NCI-H1436 treated with DMSO at 0.1 percent for 48 hours (cell line): ENCODE measurements at places on chromosomes 16 and 17.

GRCh38 chr16:73131156-73131862 is 83.4 kb upstream of the ZFHX3 start:
- DNase-seq, result no peak

- no peak for DNase-seq
Measured at GRCh38 chr16:66519482-66520373, 30.2 kb downstream of the TK2 start.

DNA sequence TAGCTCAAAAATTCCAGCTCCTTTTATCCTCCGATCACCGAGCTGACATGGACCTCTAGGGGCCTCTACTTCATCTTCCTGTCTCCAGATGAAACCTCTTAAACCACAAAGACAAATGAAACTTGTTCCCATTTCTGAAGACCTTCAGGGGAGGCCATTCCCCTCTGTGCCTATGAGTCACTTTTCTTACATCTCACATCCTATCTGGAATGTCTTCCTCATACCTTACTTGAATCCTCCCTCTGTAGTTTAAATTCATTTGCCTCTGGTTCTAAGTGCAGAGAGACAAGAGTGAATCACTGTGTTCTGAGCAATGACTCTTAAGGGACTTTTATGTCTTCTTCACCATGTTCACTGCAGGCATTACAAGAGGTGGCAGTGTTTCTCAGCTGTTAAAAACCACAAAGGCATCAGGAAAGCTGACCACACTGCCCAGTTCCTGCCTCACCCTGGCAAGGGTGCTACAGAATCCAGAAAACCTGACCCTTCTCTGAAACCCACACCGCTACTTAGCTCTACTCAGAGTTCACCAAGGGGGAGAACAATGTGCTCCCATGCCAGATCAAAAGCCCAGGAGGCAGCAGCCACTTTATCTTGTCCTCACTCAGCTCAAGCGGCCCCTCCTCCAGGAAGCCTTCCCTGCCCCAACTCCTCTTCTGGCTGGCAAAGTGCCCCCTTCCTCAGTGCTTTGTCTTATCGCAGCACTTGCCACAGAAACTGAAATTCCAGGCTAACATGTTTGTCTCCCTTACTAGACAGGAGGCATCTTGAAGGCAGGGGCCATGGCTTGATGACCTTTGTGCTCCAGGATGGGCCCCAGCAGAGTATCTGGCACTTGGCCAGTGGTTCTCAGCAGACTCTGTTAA is 6.4 kb downstream of the CUEDC1 start:
- no peak for DNase-seq

- DNase-seq, result no peak
Measured at GRCh38 chr16:70570967-70571570, 47.5 kb downstream of the SF3B3 start.

- DNase-seq, result no peak
Measured at GRCh38 chr16:16147316-16147999, 75.8 kb downstream of the ABCC6 start.

- DNase-seq, result no peak
Measured at GRCh38 chr16:73210686-73211085, 162.8 kb upstream of the ZFHX3 start.

DNA sequence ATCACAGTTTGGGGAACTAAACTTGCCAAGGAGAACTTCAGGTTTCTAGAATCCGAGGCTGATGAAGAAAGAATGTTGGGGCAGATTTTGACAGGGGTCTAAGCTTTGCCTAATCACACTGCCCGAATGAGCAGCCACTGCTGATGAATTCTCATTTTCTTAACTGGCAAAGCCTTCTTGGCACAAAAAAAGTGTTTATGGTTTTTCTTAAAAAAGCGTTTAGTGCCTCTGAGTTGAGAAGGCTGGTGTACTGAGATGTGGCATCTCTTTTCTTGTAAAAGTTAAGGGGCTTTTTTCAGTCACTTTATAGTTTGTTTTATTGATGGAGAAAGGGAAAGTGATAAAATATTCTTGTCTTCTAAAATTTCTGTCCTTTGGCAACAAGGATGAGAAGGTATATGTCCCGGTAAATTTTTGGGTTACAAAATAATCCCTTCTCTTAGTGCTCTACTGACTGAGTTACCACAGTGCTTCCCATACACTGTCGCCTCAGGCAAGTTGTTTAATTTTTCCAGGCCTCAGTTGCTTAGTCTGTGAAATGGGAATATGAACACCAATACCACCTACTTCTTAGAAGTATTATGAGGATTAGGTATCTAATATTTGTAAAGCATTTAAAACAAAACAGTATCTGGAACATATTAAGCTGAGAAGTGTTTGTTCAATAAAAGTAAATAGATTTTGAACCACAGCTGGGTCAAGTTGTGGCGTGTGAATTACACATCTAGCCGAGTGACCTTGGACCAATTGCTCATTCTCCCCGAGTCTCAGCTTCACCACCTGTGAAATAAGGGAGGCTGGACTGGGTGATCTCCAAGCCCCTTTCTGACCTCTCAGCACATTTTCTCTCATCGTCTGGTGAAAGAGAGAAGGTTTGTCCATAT is 320.8 kb downstream of the HAPSTR1 start:
- DNase-seq, result no peak

DNA sequence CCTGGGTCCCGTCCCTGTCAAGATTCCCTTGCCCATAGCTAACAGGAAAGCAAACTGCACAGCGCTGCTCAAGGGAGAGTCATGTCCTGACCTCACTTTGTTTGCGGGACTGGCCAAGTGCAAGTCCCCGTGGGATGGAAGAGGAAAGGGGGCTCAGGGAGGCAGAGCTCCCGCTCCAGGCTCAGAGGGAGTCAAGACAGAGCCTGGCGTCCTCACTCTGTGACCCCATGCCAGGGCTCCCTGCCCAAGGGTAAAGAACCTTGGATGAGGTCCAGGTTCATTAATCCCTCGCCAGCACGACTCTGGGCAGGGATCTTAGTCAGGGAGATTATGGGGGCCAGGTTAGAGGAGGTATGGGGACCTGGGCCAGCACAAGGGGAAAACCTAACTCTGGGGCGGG is 51.5 kb upstream of the CBX4 start:
- no peak for DNase-seq

DNA sequence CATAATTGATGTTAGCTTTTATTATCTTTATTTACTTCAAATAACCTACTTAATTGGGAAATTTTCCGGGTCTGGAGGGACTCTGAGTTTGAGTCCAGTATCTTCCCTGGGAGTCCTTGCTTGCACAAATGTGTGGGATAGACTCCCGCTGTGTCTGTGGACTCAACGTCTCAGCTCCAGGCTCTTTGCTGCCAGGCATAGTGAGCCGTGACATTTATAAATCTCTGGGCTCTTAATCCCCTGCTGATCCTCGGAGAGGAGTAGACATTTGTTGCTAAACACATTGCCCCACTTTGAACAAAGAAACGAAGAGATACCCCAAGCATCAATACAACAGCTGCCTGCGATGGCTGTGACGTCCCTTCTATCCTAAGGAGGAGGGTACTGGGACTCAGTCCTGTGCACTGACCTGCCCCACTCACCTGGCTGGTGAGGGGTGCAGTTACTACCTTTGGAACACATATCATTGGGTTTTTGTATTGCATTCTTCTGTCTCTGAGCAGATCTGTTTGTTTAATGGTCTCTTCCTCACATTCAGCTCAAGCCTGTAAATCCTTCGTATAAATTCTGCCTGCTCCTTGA is 316.9 kb downstream of the HAPSTR1 start:
- DNase-seq, result no peak
